NCI-H1105 (cell line): ENCODE measurements at places on chromosomes 1 and 21.

GRCh38 chr21:27306791-27307775 is 340.2 kb upstream of the ADAMTS5 start:
- DNase-seq: no peak

DNA sequence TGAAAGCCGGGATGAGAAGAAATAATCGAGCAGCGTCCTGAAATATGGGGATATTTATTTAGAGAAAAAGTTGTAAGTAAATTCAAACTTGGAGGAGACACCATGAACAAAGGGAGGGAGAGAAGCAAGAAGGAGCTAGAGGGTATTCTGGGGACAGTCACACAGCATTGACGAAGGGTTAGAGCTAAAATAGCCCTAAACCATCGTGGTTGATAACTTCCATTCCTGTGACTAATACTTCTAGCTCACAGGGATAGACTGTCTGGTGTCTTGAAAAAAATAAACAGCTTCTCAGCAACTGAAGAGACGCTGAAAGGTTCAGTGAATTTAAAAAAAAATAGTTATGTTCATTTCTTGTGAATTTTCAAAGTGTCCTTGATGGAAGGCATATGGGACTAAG is 86.7 kb downstream of the LRRC53 start:
- DNase-seq: no peak

- no peak for DNase-seq
Observed at GRCh38 chr1:87121711-87122163, 206.9 kb upstream of the LMO4 start.

- no peak for DNase-seq
Observed at GRCh38 chr1:186904361-186904760, 75.6 kb downstream of the PLA2G4A start.

- no peak for DNase-seq
Observed at GRCh38 chr1:202862679-202863560, 26.0 kb downstream of the RABIF start.

DNA sequence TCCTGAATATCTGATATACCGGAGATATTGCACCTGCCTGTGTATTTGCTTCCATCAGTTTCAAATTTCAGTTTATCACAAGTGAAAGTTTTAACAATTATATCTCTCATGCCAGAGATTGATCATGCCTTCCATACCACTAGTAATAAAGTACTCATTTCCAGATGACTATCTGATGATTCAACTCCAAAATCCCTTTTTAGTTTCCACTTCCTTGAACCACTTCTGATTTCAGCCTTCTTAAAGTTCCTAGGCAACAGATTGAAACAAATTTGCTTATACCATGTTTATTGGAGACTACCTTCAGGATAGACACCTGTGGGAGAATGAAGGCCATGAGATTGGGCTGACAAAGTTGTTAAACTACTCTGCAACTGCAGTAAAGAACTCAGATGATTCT is 21.5 kb upstream of the COL11A1 start:
- no peak for DNase-seq

DNA sequence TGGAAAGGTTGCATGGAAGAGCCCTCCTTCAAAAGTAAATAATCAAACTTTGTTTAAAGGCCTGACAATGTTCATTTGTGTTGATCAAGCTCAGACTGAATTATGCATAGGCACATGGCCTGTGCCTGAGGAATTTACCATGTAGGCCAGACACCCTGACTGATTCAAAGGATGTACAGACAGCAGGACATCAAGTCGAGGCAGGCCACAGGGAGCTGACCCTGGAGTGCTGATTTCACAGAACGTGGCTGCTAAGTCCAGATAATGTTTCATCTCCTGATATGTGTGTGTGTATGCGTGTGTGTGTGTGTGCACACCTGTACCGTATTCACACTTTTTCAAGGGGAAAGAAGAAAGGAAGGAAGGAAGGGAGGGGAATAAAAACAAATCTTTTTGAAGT is 34.1 kb downstream of the NAV1 start:
- no peak for DNase-seq

DNA sequence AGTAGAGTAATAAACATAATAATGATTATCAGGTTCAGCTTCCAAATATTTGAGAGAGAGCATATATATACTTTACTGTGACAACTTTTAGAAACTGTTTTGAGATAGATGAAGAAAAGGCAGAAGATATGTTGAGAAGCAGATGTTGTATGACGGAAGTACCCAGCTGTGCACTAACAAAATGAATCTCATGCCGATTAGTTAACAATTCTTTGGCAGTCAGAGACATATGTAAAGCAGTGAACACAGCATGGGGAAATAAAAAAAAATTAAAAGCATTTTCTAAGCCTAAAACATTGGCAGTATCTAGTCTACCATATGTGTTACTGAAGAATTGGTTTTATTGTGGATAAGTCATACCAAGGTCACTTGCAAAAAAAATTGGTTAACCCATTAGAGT is 51.8 kb downstream of the MAGI3 start:
- DNase-seq: no peak

GRCh38 chr1:95451904-95452303 is 217.9 kb downstream of the RWDD3 start:
- DNase-seq: no peak

- DNase-seq: no peak
Observed at GRCh38 chr1:111600886-111601386, 18.7 kb upstream of the RAP1A start.

GRCh38 chr1:150976401-150976821 is 1.8 kb upstream of the CERS2 start:
- no peak for DNase-seq

DNA sequence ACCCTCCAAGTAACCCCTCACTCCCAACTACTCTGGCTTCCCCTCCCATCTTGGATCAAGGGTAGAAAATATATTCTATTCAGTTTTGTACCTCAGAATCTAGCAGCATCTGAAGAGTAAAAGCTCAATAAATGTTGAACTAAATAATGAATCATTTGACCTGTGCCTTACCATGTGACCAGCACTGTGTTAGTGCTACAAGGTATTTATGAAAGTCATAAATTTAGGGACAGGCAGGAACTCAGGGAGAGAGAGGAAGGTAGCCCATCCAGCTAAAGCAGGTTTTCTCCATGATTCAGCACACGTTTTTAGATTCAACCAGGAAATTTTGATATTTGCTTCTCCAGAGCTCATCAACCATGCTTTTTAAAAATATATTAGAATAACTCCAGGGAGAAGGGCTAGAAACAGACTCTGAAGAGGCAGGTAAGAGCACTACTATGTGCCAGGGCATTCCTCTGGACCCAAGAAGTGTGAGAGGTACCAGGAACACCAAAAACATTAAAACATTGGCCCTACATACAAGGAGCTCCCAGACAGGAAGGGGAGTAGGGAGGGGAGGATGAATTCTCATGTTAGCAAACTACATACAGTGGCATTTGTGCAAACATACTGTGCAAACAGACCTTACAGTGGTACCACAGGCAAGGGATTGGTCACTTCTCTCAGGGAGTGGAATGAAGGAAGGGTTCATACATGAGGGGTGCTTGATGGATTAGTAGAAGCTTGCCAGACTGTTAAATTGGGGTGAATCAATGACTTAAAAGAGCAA is 64.3 kb downstream of the FYB2 start:
- no peak for DNase-seq

GRCh38 chr1:42734201-42735035 is 5.6 kb downstream of the CLDN19 start:
- DNase-seq: no peak
